Naive thymus-derived CD4-positive, alpha-beta T cell (primary cell): ENCODE measurements at places on chromosomes 5 and 9.

DNA sequence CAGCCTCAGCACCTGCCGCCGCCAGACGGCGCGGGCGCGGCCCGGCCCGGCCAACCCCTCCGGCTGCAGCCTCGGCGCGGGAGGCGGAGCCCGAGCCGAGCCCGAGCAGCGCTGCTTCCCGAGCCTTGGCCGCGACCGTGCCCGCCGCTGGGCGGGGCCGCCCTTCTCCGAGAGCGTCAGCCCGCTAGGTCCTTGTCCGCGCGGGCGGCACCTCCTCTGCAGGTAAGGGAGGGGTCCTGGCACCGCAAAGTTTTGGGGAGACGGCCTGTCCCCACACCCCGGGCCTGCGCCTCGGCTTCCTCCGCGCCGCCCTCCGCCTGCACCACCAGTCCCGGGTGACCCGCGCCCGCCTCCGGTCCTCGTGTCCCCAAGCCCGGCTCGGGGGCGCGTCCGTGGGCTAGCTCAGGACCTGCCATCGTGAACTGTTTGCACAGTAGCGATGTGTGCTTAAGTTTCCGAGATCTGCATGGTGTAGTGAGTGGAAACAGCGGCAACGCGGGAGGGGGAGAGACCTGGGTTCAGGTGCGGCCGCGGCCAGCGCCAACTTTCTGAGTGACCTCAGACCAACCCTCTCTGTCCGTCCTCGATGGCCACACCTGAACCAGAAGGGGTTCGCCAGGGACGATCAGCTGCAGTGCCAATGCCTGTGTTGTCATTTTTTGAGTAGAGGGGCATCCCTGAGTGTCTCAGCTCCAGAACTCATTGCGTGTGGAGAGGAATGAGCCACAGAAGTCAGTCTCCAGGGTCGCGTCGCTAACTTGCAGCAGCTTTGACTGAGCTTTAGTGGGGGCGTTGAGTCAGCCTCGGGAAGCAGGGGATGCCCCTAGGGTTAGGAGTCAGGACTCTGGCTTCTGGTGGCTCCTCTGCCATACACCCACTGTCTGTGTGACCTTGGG, at the start of gene FRMPD1:
TSS of gene FRMPD1 (plus strand) at position 82 of the 896 bp plus-strand sequence. CDS start 41,688 bp downstream, outside the sequence.
- DNase-seq: peak; percentile 27

DNA sequence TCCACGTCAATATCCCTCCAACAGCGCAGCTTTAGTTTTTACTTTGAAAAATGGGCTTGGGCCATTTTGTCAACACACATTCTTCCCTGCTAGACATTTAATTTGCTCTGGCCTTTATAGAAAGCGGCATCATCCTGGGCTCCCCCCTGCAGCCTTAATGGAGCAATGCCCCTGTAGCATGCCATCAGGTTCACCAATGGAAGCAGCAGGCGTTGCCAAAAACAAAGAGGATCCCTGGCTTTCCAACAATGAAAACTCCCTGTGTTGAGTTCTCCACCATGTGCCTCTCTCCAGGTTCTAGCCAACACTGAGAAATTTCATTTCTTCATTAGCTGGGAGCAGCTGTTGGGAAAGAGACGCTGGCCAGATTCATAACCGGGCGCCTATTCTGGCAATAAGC, 139.5 kb downstream of the ZNF622 start:
- no peak for DNase-seq

GRCh38 chr5:138725153-138725817, 27.9 kb upstream of the CTNNA1 start:
- no peak for DNase-seq

GRCh38 chr5:180100621-180101450, 29.3 kb upstream of the RNF130 start:
- no peak for DNase-seq

GRCh38 chr5:112419986-112420864, 1.1 kb upstream of the EPB41L4A start:
- DNase-seq: no peak

DNA sequence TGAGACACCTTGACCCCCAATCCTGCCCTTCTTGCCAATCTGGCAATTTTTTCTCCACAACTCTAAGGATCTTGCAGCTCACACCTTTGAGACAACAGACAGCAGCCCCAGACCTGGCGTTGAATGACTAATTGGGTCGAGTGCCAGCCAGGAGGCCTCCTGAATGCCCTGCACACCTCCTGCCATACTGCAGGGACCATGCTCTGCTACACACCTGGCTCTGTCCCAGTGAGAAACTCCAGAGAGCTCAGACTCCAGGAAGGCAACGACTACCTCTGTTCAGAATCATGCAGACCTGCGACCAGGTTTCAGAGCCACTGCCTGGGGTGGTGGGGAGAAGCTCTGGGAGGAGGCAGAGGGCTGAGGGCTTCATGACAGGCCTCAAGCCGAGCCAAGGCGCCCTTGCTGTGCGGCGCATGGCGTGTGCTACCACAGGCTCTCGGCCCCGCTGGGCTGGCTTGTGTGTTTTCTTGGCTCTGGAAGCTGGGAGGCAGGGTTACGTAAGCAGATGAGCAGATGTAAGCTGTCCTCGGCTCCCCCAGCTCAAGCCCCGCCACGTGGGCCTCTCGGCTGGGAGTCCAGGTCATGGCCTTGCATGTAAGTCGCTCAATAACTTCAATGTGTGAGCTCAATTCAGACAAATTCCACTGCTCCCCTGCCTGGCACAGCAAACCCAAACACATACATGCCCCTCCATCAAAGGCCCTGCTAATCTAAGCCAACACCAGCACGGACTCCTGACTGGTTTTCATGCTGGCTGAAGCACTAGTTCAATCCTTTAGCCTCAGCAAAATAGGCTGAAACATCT, 27.5 kb downstream of the B4GALT1 start:
- no peak for DNase-seq

- DNase-seq: peak; percentile 6
Observed at GRCh38 chr5:88503041-88503345, 234.3 kb upstream of the TMEM161B start.

DNA sequence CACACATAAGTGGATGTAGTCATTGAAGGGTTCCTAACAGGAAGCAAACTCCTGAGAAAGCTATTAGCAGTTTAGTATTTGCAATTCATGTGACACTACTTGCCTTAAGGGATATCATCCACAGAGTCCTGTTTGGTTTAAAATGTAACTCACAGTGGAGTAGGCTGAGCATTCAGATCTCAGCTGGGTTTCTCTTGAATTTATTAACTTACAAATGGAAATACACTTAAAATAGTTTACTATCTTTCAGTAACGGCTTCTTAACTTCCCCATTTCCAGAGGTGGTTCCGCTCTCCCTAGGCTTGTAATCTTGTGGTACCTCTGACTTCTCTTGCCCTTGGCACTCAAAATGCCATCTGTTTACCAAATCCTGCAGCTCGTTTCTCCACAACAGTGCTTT, 660.7 kb upstream of the ADAMTS16 start:
- no peak for DNase-seq

- DNase-seq: no peak
Observed at GRCh38 chr5:173201636-173202265, 33.3 kb downstream of the NKX2-5 start.

- no peak for DNase-seq
Observed at GRCh38 chr5:171419688-171420430, 412 bp downstream of the FGF18 start.

DNA sequence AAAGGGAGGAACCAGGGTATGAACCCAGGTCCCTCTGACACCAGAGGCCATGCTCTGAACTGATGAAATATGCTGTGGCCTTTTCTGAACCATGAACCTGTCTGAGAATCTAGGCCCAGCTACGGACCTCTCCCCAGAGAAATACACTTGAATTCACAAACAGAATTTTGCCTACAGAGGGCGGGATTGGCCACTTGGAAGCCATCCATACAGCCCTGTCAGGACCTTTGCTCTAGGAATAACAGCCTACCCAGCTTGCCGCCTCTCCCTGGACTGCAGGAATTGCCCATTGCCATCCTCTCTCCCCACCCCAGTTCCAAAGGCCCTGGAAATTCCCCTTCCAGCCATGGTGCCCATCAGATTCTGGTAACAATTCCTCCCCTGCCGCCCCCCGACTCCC, 26.6 kb downstream of the MORN5 start:
- DNase-seq: no peak

GRCh38 chr9:2494562-2494961, 127.0 kb upstream of the VLDLR start:
- no peak for DNase-seq

- no peak for DNase-seq
Observed at GRCh38 chr9:37046683-37047082, 12.6 kb upstream of the PAX5 start.

DNA sequence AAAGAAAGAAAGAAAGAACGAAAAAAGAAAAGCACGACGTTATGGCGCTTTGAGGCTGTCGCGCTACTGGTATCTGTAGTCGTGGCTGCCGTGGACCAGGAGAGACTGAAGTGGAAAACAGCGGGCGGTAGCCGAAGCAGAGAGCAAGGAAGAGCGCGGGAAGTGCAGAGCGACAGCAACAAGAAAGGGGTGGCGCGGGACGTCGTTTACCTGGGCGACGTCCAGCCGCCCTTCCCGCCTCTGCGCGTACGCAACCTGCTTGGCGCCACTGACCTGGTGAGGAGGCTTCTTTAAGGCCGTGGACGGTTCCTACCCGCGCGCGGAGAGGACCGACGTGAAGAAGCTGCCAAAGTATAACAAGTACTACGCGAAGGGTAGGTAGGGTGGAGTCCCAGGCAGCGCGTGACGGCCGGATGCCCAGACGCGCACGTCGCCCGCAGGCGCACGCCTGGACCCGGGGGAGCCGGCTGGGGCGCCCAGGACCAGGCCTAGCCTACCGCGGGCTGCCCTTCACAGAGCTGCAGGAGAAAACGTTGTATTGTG, 15.4 kb downstream of the CCL28 start:
- peak; percentile 74 for DNase-seq

- DNase-seq: no peak
Observed at GRCh38 chr5:72623936-72624335, 116.7 kb upstream of the ZNF366 start.

DNA sequence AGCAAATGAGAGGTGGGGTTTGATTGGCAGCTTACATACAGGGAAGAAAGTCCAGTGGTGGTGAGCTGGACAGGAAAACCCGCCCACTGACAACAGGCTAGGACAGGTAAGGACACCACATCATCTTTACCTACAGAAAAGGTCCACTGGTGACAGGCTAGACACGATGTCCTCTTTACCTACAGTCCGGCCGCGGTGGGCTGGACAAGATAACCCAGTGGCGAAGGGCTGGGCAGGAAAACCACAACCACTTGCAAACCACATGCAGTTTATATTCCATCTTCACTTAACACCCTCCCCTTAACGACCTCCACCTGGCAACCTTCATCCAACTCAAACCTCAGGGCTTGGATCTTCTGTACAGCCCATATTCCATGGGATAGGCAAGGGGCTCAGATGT, 5.0 kb upstream of the NIPAL4 start:
- no peak for DNase-seq

DNA sequence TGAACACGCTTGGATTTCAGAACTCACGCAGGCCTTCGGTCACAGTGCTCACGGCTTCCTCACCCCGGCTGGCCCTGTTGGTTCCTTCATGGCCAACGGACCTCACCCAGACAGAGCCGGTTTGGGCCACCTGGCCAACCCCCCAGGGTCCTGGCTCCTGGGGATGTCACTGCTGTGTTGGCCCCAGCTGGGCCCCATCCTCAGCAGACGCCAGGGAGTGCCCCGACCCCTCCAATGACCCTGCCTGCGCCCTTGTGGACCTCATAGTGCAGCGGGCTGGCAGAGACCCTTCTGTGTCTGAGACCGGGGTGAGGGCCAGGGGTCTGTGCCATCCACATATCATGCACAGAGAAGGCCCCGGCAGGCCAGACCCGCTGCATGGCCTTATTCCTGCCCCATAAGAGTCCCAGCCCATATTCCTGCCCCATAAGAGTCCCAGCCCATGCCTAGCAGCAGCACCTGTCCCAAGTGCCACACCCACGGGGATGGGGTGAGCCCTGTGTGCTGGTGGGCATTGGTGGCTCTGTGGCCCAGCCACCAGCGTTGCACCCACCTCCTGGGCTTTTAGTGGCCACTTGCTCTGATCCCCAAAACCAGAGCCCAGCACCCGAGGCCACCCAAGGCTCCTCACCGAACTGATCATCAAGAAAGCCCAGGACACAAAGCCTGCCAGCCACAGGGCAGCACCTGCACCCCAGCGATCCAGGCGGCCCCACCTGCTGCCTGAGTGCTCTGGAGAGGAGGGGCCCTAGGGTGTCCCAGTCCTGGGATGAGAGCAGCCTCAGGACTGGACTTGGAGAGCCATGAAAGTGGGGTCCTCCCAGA, 1.3 kb upstream of the LPCAT1 start:
- no peak for DNase-seq

DNA sequence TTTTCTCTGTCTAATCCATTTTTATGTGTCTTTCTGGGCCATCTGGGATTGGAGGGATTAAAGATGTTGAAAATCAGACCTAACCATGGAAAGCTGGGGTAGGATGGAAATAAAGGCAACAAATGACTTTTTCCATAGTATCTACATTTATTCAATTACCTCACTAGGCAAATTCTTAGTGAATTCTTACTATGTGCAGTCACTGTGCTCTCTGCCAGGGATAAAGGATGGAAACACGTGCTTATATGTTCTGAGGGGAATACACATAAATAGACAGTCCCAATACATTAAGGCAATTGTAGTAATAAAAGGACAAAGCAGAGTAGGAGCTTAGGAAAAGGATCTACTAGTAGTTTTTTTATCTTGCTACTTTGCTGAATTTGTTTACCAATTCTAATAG, 214.2 kb downstream of the PRR16 start:
- DNase-seq: no peak

DNA sequence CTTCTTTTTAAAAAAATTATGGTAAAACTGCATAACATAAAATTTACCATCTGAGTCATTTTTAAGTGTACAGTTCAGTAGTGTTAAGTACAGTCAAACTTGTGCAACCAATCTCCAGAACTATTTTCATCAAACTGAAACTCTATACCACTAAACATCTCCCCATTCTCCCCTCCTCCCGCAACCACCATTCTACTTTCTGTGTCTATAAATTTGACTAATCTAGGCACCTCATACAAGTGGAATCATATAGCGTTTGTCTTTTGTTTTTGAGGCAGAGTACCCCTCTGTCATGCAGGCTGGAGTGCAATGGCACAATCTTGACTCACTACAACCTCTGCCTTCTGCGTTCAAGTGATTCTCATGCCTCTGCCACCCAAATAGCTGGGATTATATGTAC, 24.0 kb upstream of the EBF1 start:
- DNase-seq: no peak

GRCh38 chr5:66821688-66822429, 225.7 kb downstream of the MAST4 start:
- no peak for DNase-seq

GRCh38 chr5:75335952-75336614, 937 bp upstream of the HMGCR start:
- DNase-seq: no peak

GRCh38 chr5:1343931-1344901, 683 bp downstream of the CLPTM1L start:
- no peak for DNase-seq

- DNase-seq: peak; percentile 31
Observed at GRCh38 chr9:129626625-129627284, 792 bp downstream of the NTMT1 start.

DNA sequence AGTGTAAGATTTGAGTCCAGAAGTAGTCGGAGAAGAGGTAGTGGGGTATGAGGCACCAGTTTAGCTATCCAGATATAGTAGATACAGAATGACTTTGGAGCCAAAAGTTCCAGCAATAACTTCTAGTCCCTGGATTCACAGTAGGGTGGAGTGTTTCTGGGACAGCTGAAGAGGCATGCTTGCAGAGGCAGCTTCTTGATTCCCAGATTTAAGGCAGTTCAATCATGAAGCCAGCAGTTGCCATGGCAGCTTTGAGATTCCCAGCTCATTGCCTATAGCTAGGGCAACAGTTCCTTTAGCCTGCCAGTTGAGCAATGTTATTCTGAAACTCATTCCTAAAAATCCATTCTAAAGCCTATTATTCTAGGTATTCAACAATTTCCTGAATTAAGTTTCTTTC, 79.2 kb downstream of the LIX1 start:
- no peak for DNase-seq
